ENCODE measurements at places on chromosomes 6 and 20.
A peak's percentile ranks its signal among the peaks of the same experiment; 100 is the strongest.

- no peak for DNase-seq
Measured at GRCh38 chr6:169996378-169997051, 245.1 kb downstream of the ERMARD start.

DNA sequence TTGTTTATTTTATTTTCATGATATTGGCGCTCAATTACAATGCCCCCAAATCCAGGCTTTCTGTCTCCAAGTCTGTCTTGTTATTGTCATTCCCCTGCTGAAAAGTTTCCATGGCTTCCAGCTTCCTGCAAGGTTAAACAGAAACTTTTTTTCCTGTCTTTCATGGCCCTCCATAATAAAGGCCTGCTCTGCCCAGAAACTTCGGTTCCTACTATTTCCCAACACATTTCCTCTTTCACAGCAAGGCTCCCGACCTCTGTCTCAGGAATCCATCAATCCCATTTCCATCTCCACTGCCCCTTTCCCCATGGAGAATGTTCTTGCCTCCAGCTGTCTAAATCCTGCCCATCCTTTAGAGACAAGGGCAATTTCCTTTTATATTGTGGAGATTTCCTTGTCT, 365.2 kb upstream of the JARID2 start:
- DNase-seq, result no peak

DNA sequence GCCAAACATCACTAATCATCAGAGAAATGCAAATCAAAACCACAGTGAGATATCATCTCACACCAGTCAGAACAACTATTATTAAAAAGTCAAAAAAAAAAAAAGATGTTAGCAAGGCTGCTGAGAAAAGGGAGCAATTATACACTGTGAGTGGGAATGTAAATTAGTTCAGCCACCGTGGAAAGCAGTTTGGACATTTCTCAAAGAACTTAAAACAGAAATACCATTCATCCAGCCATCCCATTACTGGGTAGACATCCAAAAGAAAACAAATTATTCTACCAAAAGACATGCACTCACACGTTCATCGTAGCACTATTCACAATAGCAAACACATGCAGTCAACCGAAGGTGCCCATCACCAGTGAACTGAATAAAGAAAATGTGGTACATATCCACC, 213.9 kb downstream of the TTLL2 start:
- DNase-seq, result no peak

DNA sequence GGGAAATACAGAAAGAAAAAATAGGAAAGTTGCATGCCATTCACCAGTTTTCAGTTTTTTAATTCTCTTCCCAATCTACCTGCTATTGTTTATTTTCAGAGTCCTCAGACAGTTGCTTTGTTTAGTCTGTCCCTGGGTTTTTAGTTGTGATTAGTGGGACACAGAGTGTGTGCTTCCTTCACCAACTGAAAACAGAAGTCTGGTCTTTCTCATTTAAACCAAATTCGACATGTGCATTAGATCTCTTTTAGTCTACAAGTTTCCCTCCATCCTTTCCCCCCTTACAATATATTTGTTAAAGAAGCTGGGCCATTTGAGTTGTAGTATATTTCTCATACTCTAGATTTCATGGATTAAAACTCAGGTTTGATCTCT, 58.7 kb upstream of the STMND1 start:
- no peak for DNase-seq

GRCh38 chr6:167268683-167269280, 22.3 kb upstream of the UNC93A start:
- no peak for DNase-seq

GRCh38 chr6:41748102-41748477, 893 bp upstream of the PGC start:
- no peak for DNase-seq

GRCh38 chr6:153858529-153858928, 180.5 kb upstream of the OPRM1 start:
- DNase-seq, result no peak

DNA sequence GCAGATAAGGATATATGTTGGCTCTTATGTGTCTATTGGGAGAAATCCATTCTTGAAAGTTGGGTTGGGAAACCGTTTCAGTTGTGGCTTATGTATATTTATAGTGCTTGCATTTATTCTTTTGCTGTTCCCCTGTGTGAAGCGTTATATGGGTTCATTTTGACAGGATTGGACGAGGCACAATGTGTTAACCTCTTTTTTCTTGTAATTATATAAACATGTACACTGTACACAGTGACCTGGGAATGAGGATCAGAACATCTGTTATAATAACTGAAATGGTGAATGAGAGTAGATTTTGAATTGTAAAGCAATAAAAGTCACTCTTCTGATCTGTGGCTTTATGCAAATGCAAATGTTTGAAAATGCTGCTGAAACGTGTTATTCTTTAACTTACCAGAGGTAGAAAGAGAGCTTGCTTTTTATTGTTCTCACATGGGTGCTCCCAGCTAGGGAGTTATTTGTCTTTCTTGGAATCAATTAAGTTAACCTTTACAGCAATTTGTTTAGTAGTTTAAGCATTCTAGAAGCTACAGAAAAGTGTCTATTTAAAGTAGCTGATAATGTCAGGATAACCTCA, 213.7 kb downstream of the GRIK2 start:
- DNase-seq, result no peak

- DNase-seq, result no peak
Measured at GRCh38 chr20:53738945-53739798, 145.5 kb upstream of the ZNF217 start.

GRCh38 chr20:29326376-29327070, 1930.9 kb upstream of the DEFB115 start:
- no peak for DNase-seq

DNA sequence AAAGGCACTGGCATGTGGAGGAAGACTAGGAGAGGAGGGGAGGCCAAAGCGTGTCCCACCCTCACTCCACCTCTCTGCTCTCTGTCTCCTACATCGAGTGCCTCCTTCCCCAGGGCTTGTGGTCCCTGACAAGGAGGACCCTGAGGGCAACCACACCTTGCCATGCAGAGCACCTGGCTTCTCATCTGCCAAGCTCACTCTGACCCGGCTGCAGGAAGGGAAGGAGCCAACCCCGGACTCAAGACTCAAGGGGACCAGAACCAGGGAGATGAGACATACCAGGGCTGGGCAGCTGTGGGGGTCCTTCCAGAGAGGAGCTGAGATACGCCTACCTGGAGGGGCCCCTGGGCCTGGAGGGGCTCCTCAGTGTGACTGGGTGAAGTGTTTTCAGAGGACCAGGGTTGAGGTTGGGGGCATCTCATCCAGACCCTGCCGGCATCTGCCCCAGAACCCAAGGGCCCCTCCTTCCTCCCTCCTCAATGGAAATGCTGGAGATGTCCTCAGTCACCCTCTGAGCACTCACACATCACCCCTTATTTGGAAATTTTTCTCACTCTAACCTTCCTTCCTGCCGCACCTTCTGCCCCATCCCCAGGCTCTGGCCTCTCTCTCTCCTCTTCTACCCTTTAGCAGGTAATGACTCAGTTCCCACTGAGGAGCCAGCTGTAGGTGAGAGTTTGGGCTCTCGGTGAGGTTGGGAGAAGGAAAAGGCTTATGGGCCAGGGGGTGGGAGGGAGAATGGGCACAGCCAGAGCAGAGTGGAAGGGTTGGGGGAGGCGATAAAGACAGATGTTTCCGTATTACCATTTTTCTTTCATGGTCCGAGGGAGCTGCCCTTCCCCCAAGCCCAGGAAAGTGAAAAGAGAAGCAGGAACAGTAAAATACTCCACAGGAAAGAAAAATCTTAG, 32.0 kb upstream of the POU5F1 start:
- no peak for DNase-seq

DNA sequence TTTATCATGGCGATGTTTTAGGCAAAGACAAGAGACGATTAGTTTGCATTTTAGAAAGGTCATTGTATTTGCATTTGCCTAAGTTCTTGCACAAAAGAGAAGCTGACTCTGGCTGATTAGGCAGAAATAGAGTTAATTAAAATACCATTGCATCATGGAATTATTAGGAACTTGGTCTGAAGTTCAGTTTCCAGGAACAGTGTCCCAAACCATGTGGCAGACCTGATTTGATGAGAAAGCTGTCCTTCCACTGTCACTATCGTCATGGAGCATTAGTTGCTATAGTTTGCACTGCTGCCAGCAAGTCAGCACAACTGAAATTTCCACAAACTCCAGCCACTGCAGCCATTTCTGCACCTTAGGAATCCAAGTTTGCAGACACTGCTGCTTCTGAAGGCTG, 24.3 kb upstream of the MCUR1 start:
- no peak for DNase-seq

DNA sequence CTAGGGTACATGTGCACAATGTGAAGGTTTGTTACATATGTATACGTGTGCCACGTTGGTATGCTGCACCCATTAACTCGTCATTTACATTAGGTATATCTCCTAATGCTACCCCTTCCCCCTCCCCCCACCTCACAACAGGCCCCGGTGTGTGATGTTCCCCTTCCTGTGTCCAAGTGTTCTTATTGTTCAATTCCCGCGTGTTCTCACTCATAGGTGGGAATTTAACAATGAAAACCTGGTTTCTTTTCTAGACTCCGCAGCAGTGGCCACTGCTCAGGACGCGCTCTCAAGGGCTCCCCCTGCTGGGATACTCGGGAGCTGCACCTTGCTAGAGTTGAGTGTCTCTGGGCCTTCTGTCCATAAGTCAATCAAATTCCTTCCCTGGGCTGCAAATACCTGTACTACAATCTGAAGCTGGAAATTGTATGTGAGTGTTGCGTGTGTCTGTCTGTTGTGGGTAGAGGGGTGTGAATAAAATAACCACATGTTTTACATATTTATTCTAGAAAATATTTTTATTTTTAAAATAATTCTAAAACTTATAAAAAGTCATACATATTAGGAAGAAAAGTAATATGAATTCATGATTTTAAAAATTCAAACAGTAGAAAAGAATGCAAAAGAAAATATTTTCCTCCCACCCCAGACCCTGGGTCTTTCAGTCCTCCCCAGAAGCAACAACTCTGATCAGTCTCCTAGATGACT, 8.2 kb upstream of the CEP250 start:
- DNase-seq, result peak; percentile 55

DNA sequence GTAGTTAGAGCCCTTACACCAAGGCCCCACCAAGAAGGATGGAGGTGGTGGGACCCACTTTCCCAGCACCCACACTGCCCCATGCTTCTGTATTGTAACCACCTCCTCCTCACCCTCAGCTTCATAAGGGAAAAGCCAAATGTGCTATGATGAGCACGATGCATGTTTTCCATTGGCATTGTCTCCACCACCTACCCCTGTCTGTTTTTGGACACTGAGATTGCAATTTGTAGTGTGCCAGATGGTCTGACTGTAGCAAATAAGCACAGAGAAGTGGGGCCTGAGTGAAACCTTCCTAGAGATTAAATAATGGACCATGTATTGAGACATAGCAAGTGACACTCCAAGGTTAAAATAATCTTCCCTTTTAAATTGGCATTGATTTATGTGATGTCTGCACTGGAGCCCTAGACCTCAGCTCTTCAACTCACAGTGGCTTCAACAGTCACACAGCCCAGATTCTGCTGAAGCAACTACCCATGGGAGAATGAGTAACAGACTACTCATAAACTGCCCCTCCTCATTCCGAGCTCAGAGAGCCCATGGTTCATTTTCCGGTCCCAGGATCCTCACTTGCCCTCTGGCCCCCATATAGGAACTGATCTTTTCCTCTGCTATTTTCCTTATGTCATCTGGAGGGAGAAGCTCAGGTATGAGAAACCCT, 177.9 kb downstream of the COL9A1 start:
- no peak for DNase-seq

DNA sequence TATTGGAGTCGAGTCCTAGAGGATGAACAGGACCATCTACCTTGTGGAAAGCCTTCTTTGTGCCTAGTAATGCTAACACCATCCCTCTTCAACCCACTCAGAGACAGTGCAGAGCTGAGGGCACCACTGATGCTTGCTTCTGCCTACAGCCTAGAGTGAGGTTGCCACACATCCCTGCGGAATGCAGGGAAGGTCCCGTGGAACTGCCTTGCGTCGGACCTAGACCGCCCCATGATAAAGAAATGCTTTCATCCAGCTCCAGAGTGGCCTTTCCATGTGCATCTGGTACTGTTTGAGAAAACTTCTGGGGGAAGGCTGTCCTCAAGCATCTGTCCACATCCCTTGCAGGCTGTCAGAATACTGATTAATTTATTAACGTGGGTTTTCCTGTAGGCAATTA, 168.4 kb downstream of the PHACTR1 start:
- no peak for DNase-seq

GRCh38 chr6:44652547-44652946, 265.0 kb downstream of the CDC5L start:
- DNase-seq, result no peak

DNA sequence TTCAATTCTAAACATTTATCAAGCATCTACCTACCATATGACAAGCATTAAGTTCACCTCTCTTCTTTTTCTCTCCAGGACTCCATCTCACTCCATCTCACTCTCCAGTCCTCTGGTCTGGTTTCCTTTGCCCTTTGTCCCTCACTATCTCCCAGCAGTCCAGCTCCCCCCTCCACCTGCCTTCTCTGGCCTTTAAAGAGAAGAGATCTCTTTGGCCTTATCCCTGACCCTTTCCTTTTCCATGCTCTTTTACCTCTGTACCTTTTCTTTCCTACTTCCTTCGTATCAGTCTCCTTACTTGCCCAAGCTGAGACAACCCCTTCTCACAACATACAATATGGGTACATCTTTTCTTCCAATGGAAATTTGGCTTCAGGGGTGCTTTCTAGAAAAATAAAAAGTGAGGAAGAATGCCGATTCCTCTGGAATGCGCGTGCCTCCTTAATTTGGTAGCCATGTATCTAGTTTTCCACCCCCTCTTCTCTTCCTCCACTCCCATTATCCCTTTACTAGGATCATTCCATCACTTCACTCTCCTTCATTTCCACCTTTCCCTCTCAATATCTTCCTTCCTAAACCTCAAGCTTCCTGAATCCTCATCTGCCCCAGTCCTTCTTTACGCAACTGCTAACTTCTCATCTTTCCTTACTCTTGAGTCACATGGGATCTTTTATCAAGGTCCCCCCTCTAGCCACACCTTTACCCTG, 745 bp upstream of the AGPAT1 start:
- no peak for DNase-seq

DNA sequence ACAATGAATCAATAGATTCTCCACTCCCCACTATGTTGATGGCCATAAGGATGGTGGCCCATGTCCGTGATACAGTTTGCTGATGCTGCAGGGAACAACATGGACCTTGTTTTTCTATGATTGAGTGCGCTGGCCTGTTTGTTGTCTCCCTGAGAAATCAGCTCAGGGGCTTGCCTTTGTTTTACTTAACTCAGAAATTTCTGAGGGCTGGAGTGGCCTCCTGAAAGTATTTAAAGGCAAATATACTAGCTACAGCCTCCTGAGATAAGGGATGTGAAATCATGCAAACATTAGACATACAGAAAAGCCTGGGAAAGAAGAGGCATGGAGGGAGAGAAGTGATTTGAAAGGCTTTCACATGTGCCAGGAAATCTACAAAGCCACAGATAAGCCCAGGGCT, 170.3 kb upstream of the FLRT3 start:
- DNase-seq, result no peak

All from hippocampal formation (tissue), 2 donors.